ENCODE measurements at places on chromosomes 12 and 14.

- DNase-seq, result no peak
These were observed 280.2 kb downstream of the CACNA1C start for GRCh38 chr12:2332947-2333346.

- DNase-seq, result no peak
These were observed 88.3 kb downstream of the RIN3 start for GRCh38 chr14:92601757-92602417.

- DNase-seq, result no peak
These were observed 211.9 kb upstream of the TBX3 start for GRCh38 chr12:114895827-114896226.

GRCh38 chr12:122969676-122970075, 3.4 kb upstream of the ABCB9 start:
- DNase-seq, result no peak

GRCh38 chr12:116376354-116377193, 99.1 kb upstream of the MED13L start:
- no peak for DNase-seq

GRCh38 chr12:115437061-115437567, 753.1 kb upstream of the TBX3 start:
- no peak for DNase-seq

GRCh38 chr12:106284358-106285105, 18.0 kb upstream of the TCP11L2 start:
- no peak for DNase-seq

GRCh38 chr14:92582706-92583452, 69.3 kb downstream of the RIN3 start:
- DNase-seq, result no peak

DNA sequence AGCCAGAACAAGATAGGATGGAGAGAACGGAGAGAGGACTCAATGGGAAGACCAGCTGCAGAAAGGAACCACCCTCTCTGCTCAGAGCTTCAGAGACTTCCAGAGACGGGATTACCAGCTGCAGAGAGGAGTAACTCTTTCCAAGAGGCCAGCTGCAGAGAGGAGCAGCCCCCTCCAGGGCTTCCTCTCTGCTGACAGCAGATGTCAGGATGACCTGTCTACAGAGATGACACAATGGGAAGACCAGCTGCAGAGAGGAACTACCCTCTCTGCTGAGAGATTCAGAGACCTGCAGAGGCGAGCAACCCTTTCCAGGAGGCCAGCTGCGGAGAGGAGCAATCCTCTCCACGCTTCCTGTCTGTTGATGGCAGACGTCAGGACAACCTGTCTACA, 61.8 kb downstream of the KLRG1 start:
- no peak for DNase-seq

DNA sequence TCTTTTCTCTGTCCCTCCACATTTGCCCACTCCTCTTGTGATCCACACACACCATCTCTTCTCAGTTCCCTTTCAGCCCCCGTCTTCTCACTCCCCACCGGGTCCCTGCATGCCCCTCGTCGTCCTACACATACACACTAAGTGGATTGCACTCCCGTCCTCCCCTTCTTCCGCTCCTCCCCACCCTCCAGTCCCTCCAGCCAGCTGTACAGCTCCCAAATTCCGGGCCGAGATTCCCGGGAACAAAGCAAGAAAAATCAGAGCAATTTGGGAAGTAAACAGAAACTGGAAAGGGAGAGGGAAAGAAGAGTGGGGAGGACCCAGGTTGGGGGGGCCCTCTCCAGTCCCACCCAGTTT, 282 bp upstream of the IGFBP6 start:
- DNase-seq, result no peak

DNA sequence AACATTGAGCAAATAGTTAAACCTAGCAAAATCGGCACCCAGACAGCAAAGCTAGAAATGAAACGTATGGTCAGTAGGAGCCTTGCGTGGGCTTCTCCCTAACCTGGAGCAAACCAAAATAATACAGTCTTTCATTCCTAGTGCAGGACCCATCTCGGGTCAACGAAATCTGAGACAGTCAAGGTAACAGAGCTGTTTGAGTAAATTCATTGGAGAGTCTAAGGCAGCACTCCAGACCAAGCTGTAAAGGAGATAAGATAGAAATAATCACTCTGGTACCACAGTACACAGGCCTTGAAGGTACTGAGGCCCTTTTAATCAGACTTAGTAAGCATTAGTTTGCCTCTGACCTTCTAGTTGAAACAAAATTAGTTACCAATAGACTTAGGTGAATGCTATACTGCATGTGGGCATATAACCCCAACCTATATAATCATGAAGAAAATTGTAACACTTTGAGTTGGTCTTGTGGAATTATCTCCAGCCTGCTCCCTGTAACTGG, 54.4 kb upstream of the BICD1 start:
- DNase-seq, result no peak

DNA sequence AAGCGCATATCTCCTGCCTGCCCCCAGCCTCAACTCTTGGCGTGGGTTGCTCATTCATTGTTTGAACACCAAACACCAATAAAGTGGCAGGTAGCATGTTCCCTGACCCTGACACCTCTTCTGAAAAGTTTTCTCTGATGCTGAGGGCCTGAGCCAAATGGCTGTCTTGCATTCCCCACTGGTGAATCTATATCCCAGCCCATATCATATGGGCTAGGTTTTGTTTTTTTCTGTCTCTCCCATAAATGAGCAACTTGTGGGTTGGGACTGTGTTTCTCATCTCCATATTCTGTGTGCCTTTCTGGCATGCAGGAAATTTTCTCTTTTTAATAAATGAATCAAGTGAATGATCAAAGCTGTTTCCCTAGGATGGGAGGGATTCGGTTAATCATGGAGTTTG, 5.0 kb downstream of the MYO1A start:
- DNase-seq, result no peak
